ENCODE measurements at places on chromosomes 2 and 18.

GRCh38 chr2:239369631-239370161 lies 31.1 kb downstream of the HDAC4 start:
- DNase-seq: no peak

- DNase-seq: no peak
Observed at GRCh38 chr2:117979911-117980701, 33.8 kb downstream of the CCDC93 start.

DNA sequence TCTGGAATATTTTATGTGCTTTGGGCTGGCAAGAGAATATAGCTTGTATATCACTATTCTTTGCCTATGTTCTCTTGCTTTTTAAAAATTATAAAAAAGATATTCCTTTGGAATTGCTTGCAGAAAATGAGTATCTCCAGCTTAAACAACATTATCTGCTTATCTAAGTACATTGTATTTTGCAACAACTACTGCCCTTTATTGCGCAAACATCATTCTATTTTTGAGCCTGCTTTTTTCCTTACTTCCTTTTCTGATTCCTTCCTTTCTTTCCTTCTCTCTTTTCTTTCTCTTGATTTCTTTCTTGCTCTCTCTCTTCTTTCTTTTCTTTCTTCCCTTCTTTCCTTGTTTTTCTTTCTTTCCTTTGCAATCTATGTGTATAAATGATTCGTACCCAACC lies 74.0 kb downstream of the UNC80 start:
- no peak for DNase-seq

GRCh38 chr18:54772056-54772455 lies 56.2 kb upstream of the RAB27B start:
- no peak for DNase-seq

DNA sequence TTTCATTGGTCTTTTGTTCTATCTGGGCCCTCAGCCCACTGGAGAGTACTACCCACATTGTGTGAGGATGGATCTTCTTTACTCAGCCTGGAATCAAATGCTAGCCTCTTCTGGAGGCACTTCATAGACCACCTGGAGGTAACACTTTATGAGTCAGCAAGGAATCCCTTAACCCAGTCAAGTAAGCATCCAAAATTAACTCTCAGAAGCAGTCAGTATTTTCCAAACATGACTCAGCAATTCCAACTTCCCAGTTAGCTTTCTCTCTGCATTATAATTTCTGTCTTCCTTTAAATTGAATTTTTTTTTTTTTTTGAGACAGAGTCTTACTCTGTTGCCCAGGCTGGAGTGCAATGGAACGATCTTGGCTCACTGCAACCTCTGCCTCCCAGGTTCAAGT lies 142.7 kb downstream of the ACKR3 start:
- DNase-seq: no peak

GRCh38 chr2:172639823-172640222 lies 83.9 kb downstream of the PDK1 start:
- DNase-seq: no peak

DNA sequence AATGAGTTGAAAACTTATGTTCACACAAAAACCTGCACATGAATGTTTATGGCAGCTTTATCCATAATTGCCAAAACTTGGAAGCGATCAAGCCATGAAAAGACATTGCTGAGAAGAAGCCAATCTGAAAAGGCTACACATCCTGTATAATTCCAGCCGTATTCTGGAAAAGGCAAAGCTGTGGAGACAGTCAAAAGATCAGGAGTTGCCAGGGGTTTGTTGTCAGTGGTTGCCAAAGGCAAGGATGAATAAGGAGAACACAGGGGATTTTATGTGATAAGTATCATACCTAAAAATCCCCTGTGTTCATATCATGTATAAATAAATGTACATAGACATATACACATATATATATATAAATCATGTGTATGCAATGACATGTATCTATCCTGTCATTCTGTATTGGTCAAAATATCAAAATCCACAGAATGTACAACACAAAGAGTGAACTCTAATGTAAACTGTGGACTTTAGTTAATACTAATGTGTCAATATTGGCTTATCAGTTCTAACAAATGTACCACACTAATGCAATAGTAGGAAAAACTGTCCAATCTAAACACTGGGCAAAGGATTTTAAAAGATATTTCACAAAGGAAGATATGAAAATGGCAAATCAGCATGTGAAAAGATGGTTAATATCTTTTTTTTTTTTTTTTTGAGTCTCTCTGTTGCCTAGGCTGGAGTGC lies 75.8 kb downstream of the PTRHD1 start:
- no peak for DNase-seq

DNA sequence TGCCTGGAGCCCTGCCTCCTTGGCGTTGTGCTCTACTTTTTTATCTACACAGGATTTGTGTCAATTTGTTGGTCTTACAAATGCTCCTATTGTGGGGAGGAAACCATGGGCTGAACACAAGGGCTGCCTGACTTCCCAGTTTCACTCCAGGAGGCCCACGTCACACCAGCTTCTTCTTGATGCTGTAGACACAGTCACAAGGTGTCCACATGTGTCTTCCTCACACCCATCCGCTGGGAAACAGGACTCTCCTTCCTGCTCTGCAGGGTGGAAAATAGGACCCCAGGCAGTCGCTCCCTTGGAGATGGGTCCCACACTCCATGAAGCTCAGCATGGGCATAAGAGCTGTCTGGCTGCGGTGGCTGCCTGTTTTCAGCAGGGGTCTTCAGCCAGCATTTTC lies 468.2 kb downstream of the EPHA4 start:
- DNase-seq: no peak
